ENCODE measurements at places on chromosomes 7 and 10.

GRCh38 chr7:79165225-79165624, 288.2 kb downstream of the MAGI2 start:
- DNase-seq: no peak

DNA sequence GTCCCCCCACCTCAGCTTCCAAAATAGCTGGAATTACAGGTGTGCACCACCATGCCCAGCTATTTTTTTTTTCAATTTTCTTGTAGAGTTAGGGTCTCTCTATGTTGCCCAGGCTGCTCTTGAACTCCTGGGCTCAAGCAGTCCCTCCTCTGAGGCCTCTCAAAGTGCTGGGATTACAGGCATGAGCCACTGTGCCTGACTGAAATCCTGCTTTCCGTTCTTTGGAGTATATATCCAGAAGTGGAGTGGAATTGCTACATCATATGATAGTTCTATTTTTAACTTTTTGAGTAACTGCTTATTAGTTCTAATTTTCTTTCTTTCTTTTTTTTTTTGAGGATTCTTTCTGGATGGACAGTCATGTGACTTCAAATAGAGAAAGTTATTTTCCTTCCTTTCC, 62.9 kb upstream of the ZMIZ2 start:
- no peak for DNase-seq

DNA sequence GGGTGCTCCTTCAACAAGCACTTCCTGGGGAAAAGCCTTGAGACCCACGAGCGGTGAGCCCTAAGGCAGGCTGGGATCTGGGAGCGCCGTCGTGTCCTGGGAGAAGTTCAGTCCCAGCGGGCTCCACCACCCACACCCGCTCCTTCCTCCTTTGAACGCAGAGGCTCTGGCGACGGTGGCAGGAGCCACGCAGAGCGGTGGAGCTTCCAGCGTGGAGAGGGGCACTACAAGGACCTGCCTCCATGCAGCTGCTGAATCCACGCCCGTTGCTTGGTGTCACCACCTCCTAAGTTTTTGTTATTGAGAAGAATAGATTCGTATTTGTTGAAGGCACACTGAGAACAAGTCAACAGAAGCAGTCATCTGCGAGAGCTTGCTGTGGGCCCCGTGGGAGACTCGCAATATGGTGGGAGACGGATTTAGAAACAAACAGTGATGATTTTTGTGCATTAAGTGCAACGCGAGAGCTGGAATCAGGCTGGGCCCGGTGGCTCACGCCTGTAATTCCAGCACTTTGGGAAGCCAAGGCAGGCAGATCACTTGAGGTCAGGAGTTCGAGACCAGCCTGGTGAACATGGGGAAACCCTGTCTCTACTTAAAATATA, 60.1 kb upstream of the SDK1 start:
- DNase-seq: no peak

DNA sequence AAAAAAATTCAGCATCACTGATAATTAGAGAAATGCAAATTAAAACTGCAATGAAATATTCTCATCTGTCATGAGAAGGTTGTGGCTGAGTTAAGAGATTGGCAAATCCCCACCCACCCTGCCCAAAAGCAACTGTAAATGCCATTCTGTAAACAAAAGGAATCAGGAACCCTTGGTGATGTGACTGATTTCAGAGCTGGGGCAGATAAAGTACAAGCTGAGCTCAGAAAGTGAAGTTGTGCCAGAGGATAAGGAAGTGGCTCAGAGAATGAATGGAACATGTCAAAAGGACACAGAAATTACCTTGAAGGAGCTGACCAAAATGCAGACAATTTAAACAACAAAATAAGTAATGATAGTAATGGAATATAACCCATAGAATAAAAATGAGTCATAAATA, 32.7 kb upstream of the ARMS2 start:
- DNase-seq: no peak

DNA sequence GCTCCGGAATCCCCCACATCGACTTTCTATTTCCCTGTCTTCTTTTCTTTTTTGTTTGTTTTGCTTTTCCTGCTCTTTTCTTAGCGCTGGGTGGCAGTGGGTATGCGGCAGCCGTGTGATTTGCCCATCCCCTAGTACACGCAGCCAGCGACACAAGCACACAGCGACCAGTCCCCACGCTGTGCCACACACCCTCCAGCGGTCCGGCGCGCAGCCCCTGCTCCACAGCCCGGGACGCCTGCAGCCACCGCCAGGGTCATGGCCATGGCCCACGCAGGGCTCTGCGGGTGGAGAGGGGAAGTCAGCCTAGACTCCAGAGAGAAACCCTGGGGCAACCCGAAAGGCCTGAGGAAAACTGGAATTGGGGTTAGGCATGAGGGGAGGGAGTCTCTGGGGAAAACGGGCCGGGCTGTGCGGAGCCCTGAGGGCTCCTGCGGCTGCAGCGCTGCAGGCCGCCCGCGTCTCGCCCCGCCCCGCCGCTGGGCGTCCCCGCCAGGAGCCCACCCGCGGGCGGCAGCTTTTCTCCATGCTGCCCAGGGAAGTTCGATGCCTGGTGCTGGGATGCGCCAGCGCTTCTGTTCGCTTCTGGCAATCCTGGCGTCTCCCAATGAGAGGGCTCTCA, 2.5 kb downstream of the CHRM2 start:
- DNase-seq: no peak

GRCh38 chr10:121405096-121405495, 193.1 kb downstream of the FGFR2 start:
- no peak for DNase-seq

- DNase-seq: no peak
Measured at GRCh38 chr10:124678557-124679240, 65.5 kb downstream of the FAM53B start.

DNA sequence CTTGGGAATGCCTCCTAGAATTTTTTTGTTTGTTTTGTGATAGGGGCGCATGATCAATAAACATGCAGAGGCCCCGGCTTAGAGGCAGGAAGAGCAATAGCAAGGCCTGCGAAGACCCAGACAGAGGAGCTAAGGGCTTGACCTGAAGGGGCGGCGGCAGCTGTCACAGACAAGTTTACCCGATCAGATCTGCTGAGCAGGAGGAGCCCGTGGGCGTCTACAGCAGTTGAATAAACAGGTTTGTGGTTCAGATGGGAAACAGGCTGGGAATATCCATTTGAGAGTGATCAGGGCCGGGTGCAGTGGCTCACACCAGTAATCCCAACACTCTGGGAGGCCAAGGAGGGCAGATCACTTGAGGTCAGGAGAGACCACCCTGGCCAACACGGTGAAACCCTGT, 126.0 kb upstream of the CALN1 start:
- DNase-seq: no peak

DNA sequence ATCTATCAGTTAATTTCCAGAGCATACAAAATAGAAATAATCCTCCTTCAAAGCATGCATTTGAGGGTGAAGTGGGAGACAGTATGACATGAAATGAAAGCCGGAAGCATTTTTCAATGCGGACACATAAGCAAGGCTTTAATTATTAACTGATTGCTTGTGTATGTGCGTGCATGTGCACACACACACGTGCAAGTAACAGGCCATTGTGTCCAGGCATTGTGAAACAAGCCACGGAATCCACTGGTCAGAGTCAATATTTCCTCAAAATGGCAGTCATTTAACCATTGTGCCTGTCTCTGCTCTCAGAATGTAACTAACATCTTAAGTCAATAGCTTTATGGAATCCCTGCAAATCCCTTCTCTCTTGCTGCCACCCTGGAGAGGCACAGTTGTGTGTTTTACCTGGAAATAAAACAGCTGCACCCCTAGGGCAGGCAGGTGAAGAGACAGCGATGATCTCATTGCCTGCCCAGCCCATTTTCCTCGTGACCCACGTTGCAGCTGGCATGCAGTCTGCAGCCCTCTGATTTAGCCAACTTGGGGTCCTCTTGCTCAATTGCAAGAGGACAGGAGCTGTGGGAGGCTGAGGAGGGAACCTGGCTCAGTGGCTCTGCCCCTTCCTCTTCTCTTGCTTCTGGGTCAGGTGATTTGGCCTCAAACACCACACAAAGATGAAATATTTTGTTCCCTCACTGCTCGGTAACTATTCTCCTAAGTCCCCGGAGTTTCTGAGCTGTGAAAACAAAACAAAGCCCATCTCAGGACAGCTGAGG, 500.9 kb upstream of the ZMIZ1 start:
- no peak for DNase-seq

DNA sequence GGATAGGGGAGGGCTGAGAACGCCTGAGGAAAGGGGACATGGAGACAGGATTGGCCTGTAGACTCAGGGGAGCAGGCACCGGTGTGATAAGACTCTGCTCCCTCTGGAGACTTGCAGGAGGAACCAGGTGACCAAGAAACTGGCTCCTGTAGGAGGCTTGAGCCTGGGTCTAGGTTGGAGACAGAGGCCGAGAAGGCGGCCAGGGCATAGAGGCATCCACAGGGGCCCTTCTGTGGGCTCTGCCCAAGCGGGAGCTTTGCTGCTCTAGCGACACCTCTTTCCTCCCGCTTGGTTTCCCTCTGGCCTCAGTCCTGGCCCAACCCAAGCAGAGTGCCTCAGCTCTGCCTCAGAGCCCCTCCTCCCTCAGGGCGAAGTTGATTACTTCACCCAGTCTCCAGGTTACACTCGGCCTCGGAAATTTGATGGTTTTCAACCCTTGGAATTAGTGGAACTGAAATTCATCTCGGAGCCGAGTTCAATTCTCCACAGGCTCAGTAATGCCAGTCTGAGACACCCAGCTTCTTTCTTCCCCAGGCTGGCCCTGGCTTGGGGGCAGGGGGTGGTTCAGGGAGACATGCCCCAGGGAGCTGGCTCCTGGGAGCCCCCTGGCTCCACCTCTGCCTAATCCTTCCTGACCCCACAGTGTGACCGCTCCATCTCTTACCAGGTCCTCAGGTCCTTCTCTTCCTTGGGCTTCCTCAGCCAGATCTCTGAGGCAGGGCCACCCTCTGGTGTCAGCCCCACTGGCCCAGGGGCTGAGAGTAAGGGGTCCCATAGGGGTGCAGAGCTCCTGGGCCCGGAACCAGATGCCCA, 60.4 kb downstream of the PAX2 start:
- no peak for DNase-seq

- DNase-seq: no peak
Measured at GRCh38 chr7:122651451-122651850, 47.5 kb downstream of the RNF133 start.

DNA sequence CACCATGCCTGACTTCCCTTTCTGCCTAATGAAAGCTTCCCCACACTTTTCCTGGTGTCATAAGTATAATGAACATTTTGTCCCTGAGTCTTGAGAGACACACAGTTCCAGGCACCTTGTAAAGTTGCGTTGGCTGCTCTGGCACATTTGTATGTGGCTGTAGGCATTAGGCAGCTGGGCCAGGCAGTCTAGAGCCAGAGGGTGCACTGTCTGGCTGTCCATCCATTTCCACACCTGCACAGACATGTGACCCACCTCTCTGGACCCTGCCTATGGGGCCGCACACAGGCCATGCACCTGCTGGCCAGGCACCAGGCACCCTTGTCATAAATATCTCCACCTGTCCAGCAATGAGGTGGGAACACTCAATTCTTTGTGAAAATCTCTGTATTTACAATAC, 54.7 kb upstream of the ANTXRL start:
- no peak for DNase-seq

GRCh38 chr10:4062751-4063150, 277.7 kb upstream of the KLF6 start:
- DNase-seq: no peak

DNA sequence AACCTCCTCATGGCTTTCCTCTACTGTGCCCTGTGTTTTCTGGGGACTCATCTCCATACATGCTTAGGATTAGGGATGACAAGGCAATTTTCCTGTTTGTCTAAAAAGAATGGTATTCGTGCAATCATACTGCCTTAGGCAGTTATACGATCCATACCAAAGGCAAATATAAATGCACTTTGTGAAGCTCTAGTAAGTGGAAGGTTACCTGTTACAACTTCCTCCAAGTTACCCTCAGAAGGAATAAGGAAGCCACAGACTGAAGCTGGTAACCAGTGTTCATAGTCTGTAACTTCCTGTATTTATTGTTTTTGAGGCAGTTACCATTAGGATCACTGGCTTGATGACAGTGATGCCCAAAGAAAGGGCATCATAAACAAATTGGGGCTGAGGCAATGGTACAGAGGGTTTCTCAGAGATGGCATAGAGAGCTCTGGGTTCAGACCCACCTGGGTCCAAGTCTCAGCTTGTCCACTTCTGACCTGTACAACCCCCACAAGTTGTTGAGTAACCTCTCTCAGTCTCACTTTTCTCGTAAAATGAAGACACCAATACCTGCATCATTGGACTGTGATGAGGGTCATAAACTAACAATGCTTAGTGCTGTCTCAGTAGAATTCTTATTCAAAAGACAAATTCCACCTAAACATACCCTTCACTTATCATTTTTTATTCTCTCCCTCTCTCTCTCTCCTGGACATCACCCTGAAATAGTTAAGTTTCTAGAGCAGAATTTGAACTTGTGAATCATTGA, 138.2 kb downstream of the ELMO1 start:
- DNase-seq: no peak

GRCh38 chr7:7979558-7979957, 11.0 kb downstream of the GLCCI1 start:
- DNase-seq: no peak

DNA sequence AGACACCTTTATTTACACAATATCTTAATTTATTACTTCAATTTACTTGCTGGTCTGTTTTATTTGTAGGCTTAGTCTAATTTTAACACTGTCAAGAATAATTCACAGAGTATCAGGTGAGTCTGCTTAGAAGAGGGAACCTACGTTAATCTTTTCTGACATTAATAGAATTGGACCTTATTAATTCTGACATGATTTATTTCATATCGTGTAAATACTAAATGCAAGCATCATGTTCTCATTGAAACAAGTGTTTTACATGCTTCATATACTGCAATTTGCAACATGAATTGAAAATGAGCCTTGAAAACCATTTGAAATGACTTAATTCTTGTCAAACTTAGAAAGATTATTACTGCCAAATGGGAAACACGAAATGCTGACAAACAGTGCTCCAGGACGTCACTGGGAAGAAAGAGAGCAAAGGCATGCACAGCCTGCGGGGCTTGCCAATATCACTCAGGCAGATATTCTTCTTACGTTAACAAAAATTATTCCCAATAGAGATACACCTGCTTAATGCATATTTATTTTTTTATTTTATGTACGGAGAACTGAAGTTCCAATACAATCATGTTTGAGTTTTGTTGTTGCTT, 282.0 kb upstream of the AKR1E2 start:
- no peak for DNase-seq

- DNase-seq: no peak
Measured at GRCh38 chr7:137324796-137325696, 18.5 kb downstream of the PTN start.

- no peak for DNase-seq
Measured at GRCh38 chr10:69321865-69322264, 43.6 kb downstream of the HK1 start.

- DNase-seq: peak; percentile 2
Measured at GRCh38 chr10:34121781-34122622, 693.1 kb downstream of the PARD3 start.

DNA sequence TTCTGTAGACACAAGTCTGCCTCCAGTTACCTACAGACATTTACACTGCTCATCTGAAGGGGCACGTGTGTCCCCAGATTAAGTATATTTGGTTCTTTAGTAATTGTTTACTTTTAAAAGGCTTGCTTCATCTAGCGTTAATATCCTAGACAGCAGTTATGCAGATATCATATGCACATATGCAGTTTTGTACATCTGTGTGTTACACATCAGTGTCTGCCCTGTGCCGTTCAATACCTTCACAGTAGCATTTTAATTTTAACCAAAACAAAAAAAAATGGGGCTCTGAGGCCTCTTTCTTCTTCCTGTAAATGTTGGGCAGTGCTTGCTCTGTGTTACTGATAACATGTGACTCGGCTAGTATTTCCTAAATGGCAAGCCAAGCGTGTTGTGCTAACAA, 331.4 kb upstream of the MGMT start:
- no peak for DNase-seq

- no peak for DNase-seq
Measured at GRCh38 chr10:113993489-113993991, 50.1 kb upstream of the ADRB1 start.
